HuH-7.5 (cell line): ENCODE measurements at places on chromosomes 4 and X.

- no peak for DNase-seq
Observed at GRCh38 chr4:54986095-54986846, 139.1 kb downstream of the KDR start.

DNA sequence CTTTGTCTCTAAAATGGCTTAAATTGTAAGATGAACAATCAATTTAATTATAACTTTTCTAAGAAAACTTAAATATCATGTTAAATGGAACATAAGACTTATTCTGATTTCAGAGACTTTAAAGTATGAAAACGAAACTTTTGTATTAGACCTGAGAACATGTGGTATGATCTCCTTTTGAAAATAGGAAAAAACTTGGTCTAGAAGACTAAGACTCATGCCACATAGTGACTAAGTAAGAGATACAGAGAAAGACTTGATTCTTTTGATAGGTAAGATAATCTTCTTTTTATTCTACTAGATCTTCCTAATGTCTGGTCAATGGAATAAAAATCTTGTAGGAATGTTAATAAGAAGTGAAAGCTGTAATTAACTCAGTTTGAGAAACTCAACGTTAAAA, 326.3 kb upstream of the GRIA3 start:
- DNase-seq, result no peak

- DNase-seq, result no peak
Observed at GRCh38 chr4:96052827-96053226, 212.9 kb downstream of the PDHA2 start.

- DNase-seq, result no peak
Observed at GRCh38 chrX:101430457-101431078, 22.5 kb downstream of the HNRNPH2 start.
